ENCODE measurements at places on chromosomes 1 and 21. TPM values are rescaled to one million over a fixed set of nuclear protein-coding genes. Genes with fewer than 3 reads are reported as not detected.

Gene S100B
- total RNA-seq = 36.5 TPM

- DNase-seq = no peak
Measured at GRCh38 chr21:45192332-45192731, 95.4 kb downstream of the POFUT2 start.

GRCh38 chr1:212566522-212567479 lies 41.8 kb upstream of the ATF3 start:
- DNase-seq = peak; percentile 34

GRCh38 chr1:100152271-100152670 lies 19.3 kb downstream of the TRMT13 start:
- DNase-seq = no peak

DNA sequence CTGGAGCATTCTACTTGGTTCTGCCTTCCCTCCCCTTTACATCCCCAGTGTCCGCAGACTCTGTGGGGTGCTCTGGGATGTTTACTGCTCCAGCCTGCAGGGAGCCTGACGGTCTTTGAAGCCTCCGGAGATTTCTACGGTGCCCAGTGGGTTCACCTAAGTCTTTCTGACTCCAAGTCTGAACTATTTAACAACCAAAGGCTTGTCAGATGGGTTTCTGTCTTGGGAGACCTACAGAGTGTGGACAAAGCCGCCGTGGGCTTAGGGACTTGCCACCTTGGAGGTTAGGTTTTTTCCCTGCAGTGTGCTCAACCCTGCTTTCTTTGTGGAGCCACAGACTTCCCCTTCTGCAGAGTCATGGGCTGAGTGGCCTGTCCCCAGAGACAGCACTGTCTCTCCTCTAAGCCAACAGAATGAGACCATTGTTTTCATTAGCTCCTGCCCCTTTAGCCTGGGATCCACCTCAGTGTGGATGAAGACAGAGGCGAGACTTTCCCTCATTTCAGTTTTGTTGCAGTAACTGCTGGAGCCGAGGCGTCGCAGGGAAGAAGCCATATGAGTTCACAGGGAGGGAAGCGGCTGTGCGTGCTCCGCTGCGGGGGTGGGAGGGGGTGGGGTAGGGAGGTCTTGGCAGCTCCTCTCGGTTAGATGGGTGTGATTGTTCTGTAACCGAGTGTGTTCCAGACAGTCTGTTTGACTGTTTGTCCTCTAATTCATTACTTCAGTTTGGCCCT lies 120.7 kb downstream of the CNIH3 start:
- no peak for DNase-seq

GRCh38 chr1:52002038-52002917 lies 11.8 kb upstream of the RAB3B start:
- peak; percentile 78 for DNase-seq

GRCh38 chr1:164440232-164440631 lies 118.8 kb upstream of the PBX1 start:
- DNase-seq = no peak

DNA sequence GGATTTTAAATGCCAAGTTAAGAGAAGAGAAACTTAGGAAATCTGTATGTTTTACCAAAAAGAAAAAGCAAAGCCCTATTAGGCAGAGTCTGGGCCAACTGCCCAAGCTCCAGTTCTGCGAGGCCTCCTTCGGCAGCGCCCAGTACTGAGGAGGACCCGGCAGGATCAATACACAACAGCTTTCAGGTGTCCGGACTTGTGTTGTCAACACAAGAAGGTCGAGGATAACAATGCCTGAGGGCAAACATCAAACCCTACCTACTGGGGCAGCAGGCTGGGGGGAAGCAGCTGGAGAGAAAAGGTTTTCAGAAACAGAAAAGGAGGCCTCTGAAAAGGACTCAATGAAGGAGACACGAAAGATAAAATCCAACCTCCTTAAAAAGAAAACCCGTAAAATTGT lies 98.1 kb upstream of the GJB5 start:
- DNase-seq = no peak

DNA sequence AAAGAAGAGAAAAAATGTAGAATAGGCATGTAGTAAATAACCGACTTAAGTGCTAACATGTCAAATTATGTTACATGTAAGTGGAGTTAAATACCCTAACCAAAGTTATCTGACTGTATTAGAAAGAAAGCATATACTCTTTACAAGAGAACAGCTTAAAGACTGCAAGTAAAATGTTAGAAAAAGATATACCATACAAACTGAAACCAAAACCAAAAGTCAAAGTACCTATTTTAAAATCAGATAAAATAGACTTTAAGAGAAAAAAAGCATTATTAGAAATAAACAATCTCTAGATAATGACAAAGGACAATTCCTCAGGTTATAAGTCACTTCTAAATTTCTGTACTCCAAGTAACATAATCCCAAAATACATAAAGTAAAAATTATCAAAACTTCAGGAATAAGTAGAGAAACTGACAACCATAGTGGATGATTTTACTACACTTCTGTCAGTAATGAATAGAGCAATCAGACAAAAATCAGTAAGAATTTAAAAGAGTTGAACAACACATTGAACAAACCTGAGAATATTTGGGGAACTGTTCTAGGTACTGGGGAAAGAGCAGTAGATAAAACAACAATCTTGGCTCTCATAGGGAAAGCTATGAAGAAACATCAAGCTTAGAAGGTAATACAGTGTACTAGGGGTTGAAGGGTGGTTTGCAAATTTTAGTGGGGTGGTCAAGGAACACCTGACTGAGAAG lies 127.3 kb downstream of the TBX19 start:
- no peak for DNase-seq
